ENCODE measurements at places on chromosomes 11 and 22. TPM values are rescaled to one million over a fixed set of nuclear protein-coding genes. Genes with fewer than 3 reads are reported as not detected.

DNA sequence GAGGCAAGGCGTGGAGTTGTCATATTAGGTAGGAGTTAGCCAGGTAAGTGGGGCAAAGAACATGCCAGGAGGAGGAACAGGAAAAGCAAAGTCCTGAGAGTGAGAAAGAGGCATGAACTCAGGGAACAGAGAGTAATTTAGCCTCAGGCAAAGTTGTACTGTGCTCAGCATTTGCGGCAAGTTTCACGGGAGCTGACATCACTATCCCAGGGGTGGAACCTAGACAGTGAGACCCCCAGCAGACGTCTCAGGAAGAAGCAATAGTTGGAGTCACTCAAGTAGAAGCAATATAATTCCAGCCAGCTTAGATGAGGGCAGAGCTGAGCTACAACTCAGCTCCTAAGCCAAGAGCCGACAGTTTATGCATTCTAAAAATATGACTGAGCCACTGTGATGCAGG lies 426.0 kb upstream of the ISX start:
- no peak for DNase-seq

- no peak for DNase-seq
These were observed 63.7 kb downstream of the HIRA start for GRCh38 chr22:19367763-19368367.

The CYTH4 gene
- total RNA-seq = 107 TPM

The PHRF1 gene
- total RNA-seq = 41.1 TPM

DNA sequence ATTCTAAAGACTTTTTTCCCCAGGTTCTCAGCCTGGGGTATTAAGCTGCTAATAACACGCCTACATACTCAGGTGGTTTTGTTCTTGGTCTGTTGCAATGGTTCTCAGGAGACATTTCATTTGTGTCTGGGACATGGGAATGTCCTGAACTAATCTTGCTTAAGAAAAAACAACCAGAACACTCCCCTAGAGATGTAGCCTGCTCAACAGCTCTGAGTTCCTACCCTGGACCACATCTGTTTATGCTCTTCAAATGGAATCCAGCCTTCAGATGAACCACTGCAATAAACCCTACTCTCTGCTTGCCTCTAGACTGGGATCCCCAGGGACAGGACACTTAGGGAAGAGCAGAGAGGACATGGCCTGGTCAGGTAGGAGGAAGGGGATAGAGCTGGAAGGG lies 29.9 kb downstream of the RELT start:
- no peak for DNase-seq

The FAT3 gene
- total RNA-seq = 0.23 TPM

- no peak for DNase-seq
These were observed 38.7 kb upstream of the NARS2 start for GRCh38 chr11:78613378-78613813.

DNA sequence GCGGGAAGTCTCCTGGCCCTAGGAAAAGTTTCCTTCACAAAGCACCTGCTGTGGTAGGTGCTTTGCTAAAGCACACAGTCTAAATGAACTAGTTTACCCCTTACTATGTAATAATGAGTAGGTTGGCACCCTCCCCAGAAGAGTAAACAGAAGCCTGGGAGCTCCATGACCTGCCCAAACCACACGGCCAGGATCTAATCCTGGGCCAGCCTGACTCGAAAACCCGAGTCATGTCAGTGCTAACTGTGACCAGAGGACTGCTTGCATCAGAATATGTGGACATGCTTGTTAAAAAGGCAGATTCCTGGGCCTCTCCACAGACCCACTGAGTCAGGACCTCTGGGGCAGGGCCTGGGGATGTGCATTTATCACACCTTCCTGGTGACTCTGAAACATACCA lies 67.7 kb downstream of the PANX1 start:
- no peak for DNase-seq

The SCARF2 gene
- total RNA-seq = 7.1 TPM

DNA sequence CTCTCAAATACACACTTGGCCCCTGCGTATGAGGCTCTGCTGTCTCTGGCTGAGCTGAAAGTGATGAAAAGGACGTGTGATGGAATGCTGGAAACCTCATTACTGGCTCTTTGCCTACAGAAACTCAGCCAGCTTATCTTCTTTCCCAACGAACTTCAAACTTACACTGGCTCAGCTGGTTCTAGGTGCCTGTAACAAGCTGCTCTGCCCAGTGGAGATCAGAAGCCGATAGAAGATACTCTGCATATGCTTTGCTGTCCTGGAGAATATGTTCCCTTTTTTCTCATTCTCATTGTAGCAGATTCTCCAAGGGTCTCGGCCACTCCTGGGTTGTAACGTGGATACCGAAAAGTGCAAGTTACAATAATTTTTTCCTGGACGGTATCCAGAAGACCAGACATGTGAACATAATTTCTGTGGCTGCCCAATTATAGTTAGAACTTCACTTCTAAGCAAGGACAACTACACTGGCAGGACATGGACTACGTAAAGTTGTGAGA lies 405.3 kb upstream of the CCDC90B start:
- no peak for DNase-seq
